Immature natural killer cell (primary cell): ENCODE measurements at places on chromosomes 2 and 18. TPM values are rescaled to one million over a fixed set of nuclear protein-coding genes. Genes with fewer than 3 reads are reported as not detected.

Gene LCT
- polyA plus RNA-seq = not detected

Gene SULT1C4
- polyA plus RNA-seq = not detected

Gene TBR1
- not detected for polyA plus RNA-seq

Gene CNNM3
- polyA plus RNA-seq = 5.5 TPM

Gene SERPINB11
- polyA plus RNA-seq = not detected

DNA sequence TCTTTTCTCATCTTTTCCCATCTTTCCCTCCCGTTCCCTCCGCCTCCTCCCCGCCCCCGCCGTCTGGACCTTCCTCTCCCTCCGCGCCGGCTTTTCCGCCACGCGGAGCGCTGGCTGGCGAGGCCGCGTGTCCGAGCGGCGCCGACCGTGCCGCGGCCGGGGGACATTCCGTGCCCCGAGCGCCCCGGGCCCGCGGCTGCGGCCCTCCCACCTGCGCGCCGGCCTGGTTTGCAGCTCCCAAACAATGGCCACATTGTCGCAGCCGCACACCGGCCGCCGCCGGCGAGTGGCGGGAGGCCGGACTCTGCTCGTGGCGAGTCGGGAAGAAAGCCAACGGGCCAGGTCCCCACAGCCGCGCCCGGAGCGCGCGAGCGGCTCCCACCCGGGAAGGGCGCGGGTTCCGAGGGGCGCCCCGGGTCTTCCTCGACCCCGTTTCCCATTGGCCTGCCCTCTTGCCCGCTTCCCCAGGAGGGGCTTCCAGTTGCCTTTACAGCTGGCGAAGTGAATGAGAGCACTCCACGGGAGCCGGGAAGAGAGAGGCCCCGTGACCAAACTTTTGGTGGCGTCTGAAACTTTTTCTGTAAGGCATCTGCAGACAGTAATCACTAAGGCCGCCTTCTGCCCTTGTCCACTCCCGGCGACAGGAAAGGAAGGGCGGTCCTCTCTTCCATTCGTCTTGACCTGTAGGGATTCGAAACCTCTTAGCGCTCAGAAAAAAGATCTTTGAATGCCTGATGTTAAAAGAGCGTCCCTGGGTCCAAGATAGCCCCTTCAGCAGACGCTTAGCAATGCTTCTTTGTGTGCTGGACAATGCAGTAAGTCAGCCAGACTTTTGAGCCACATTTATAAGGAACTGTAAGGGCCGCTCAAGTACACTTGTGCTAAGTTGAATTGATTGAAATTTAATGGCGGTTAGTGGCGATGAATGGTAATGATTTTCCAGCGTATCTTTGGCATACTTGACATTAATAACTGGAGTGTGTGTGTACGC is 6.2 kb downstream of the GLI2 start:
- no peaks in the 10 kb centered on the region for H3K36me3 ChIP-seq
- H3K4me1 ChIP-seq = no peaks in the 10 kb centered on the region
- peaks cover 29% of the 10 kb centered on the region for H3K27me3 ChIP-seq

DNA sequence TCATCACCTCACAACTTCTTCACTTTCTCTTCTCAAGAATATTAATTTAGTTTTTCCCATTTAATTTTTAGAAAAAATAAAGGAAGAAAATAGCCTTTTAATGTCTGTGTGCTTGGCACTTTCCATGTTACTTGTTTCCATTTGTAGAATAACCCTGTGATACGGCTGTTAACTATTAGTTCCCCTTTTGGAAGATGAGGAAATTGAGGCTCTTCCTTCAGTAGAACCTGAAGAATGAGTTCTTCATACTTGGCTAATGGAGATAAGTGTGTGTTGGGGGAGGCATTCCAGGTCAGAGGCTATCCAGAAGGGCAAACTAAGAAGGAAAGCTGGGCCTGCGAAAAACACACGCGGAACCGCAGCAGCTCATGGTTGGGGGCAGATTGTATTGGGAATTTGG is 38.3 kb downstream of the ZNF532 start:
- DNase-seq = no peak
- H3K4me1 ChIP-seq = no peaks in the 10 kb centered on the region
- no peaks in the 10 kb centered on the region for H3K36me3 ChIP-seq
- no peak overlapping the region for H3K27ac ChIP-seq

GRCh38 chr2:168793596-168793995 is 8.8 kb upstream of the NOSTRIN start:
- H3K27ac ChIP-seq = no peak overlapping the region
- no peaks in the 10 kb centered on the region for H3K4me1 ChIP-seq
- no peaks in the 10 kb centered on the region for H3K36me3 ChIP-seq
- H3K4me3 ChIP-seq = no peak overlapping the region
- DNase-seq = no peak

GRCh38 chr2:96547203-96547641 is 10.7 kb downstream of the ARID5A start:
- H3K4me1 ChIP-seq = peaks cover 62% of the 10 kb centered on the region
- no peak for DNase-seq
- peak overlapping the region; percentile 49 for H3K27ac ChIP-seq
- peaks cover 37% of the 10 kb centered on the region for H3K36me3 ChIP-seq
- peaks cover 8% of the 10 kb centered on the region for H3K27me3 ChIP-seq
- H3K4me3 ChIP-seq = peak overlapping the region; percentile 47

GRCh38 chr2:236993-237539 is 26.8 kb downstream of the SH3YL1 start:
- peaks cover 5% of the 10 kb centered on the region for H3K27me3 ChIP-seq
- peak overlapping the region; percentile 50 for H3K27ac ChIP-seq
- H3K4me3 ChIP-seq = peak overlapping the region; percentile 88
- H3K36me3 ChIP-seq = peaks cover 28% of the 10 kb centered on the region
- no peak for DNase-seq
- peaks cover 63% of the 10 kb centered on the region for H3K4me1 ChIP-seq

GRCh38 chr2:136357007-136357380 is 239.0 kb upstream of the CXCR4 start:
- peak overlapping the region; percentile 59 for H3K27ac ChIP-seq
- no peaks in the 10 kb centered on the region for H3K4me1 ChIP-seq
- no peaks in the 10 kb centered on the region for H3K27me3 ChIP-seq
- no peaks in the 10 kb centered on the region for H3K36me3 ChIP-seq
- no peak for DNase-seq
- H3K4me3 ChIP-seq = no peak overlapping the region

GRCh38 chr2:8452979-8453903 is 228.6 kb upstream of the ID2 start:
- peaks cover 69% of the 10 kb centered on the region for H3K4me1 ChIP-seq
- DNase-seq = no peak
- H3K36me3 ChIP-seq = peaks cover 15% of the 10 kb centered on the region
- peak overlapping the region; percentile 50 for H3K4me3 ChIP-seq

DNA sequence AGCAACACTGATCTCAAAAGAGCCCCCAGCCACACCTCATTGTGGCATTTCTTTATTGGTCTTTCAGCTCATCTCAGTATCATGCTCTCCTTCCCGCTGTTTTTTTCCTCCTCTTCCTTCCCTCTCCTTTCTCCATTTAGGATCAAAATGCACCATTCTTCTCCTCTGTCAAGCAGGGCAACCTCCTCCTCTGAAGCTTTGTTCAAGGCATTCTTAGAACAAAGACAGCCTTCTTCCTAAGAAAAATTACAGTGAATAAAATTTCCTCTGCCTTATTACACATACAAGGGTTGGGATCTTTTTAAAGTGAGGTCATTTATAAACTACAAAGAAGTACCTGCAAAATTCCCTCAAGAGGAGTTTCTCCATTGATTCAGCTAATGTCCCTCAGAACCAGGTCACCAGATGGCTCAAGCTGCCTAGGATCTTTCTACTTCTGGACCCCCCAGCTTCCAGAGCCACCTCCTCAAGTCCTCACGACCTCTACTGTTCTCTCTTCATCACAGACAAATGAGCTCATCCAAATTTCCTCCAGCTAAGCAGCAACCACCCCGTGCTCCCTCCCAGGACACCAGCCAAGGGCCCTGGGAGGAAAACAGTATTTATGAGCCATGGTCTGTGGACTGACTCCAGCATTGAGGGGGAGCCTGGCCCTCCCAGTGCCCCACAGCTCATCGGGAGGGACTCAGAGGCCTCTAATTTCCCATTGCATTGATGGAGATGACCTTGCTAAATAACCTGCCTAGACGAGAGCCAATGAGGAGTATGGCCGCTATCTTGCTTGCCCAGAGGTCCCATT is 18.0 kb downstream of the SFXN5 start:
- H3K4me3 ChIP-seq = no peak overlapping the region
- no peak overlapping the region for H3K27ac ChIP-seq
- H3K36me3 ChIP-seq = peaks cover 19% of the 10 kb centered on the region
- H3K27me3 ChIP-seq = no peaks in the 10 kb centered on the region
- DNase-seq = no peak
- H3K4me1 ChIP-seq = no peaks in the 10 kb centered on the region

DNA sequence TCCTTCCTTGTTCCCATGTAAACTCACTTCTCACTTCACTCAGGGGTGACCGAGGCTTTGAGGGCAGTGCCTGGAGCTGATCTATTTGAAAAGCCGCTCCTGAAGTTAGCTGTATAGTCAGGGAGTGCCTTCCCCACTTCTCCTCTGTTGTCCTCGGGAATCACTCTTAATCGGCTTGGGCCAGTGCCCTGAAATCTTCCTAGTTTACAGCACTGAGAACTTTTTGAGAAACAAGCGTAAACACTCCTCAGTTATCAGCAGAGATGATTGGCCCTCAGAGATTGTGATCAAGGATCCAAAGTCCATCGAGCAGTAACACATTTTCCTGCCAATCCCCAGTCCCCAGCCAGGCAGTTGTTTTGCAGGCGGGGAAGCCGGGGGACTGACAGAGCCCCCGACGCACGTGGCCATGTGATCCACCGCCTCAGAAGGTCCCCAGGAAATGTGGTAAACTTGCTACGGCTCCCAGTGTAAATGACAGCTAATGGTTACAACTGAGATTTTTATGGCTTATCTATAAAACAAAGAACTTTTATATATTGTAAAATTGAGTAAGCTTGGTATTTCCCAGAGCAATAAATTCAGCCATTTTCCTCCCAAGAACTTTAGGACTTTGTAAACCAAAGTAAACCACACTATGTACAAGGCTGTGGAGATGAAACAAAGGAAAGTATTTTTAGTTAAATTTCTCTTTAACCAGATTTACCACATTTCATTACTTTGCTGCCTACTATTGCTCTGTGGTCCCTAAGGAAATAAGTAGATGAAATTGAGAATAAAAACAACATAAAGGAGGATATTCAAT is 53.5 kb downstream of the C18orf63 start:
- peaks cover 4% of the 10 kb centered on the region for H3K4me1 ChIP-seq
- H3K36me3 ChIP-seq = no peaks in the 10 kb centered on the region
- no peak overlapping the region for H3K4me3 ChIP-seq
- no peak overlapping the region for H3K27ac ChIP-seq
- H3K27me3 ChIP-seq = peaks cover 3% of the 10 kb centered on the region
- DNase-seq = no peak
